ENCODE measurements at places on chromosomes 11 and 22. TPM values are rescaled to one million over a fixed set of nuclear protein-coding genes. Genes with fewer than 3 reads are reported as not detected.

PHLDA2 gene
- 2.1 TPM for total RNA-seq

FXYD2 gene
- 1.6 TPM for total RNA-seq

TEF gene
- total RNA-seq: 14.0 TPM

PRG3 gene
- not detected for total RNA-seq

ARHGAP8 gene
- 0.19 TPM for total RNA-seq

FGF3 gene
- total RNA-seq: not detected

LARGE2 gene
- not detected for total RNA-seq

B4GALNT4 gene
- total RNA-seq: 0.24 TPM

YAP1 gene
- total RNA-seq: 74.9 TPM

UVRAG gene
- total RNA-seq: 13.9 TPM

DNA sequence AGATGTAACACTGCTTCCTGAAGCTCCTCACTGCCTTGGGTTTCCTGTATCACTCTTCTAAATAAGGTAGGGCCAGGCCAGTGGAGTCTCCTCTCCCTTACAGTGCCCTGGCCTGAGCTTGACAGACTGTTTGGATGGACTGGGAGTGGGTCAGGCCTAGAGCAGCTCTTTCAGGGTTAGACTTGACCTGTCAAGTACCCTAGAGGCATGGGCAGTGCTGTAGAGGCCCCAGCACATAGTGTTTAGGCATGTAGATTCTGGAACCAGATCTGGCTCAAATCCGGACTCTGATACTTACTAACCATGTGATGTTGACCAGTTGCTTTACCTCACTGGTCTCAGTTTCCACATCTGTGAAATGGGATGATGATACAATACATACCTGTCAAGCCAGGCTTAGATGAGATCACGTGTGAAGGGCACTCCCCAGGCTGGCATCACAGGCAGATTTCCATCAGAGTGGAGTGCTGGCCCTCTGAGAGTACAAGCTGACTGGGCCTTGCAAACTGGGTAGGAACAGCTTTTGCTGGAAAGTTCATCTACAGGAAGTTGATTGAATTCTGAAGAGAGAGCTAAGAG, 1.4 kb upstream of the MICAL2 start:
- no peak for DNase-seq

- DNase-seq: no peak
Measured at GRCh38 chr11:83124636-83125424, 32.1 kb upstream of the PCF11 start.

GRCh38 chr11:105142167-105142566, 2.6 kb upstream of the CARD18 start:
- no peak for DNase-seq

GRCh38 chr11:62402226-62402959, 16.4 kb upstream of the SCGB1A1 start:
- no peak for DNase-seq

- no peak for DNase-seq
Measured at GRCh38 chr11:12664385-12664784, 9.8 kb upstream of the TEAD1 start.

GRCh38 chr11:103413266-103413888, 304.2 kb downstream of the DYNC2H1 start:
- DNase-seq: no peak

DNA sequence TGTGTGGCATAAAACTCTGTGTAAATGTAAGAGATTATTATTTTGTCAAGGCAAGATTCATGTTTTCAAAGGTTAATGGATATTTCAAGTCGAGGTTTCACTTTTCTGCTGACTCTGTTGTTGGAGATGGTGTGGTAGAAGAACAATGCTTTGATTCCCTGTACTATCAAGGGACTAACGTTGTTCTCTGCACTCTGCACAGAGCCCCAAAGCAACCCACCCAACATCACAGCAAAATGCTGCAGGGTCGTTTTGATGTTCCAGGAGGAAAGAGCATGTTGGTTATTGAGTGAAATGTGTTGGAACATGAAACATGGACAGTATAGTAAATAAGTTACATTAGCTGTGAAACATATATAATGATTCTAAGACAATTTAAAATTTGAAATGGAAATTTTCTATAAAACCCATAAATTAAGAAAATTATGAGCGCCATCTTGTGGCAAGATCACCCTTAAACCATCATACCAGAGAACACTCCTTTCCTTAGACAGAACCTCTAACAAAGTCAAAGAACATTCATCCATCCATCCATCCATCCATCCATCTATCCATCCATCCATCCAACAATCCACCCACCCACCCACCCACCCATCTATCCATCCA, 164.4 kb upstream of the ZBED5 start:
- DNase-seq: no peak

GRCh38 chr11:47062736-47063135, 113.9 kb downstream of the ARFGAP2 start:
- DNase-seq: no peak

- DNase-seq: no peak
Measured at GRCh38 chr11:44286268-44286880, 23.6 kb downstream of the ALX4 start.

DNA sequence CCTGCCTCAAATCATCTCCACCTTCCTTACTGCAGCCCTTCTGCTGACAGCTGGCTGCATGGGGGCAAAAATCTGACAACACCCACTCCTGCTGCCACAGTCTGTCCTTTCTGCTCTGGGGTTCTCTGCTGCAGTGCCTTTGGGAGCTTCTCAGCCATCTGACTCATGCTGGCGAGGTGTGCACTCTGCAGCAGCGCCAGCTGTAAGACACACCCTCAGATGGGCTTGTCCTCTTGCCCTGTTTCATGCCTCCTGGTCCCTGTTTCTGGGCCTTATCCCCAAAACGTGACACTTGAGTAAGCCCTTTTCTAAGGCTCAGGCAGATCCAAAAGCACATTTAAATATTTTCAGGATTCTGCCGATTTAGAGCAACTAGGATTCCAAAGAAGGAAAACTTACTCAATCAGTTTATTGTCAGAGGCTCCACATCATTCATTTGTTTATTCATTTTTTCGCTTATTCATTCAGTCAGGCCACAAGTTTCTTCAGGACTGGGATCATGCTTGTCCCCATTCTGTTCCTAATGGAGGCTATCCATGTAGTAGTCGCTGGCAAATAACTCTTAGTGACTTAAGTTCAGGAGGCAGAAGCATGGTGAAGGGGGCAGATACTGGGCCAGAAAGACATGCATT, 60.2 kb downstream of the SMIM38 start:
- DNase-seq: no peak

- peak; percentile 81 for DNase-seq
Measured at GRCh38 chr11:9820260-9820659, 156.4 kb downstream of the SWAP70 start.

DNA sequence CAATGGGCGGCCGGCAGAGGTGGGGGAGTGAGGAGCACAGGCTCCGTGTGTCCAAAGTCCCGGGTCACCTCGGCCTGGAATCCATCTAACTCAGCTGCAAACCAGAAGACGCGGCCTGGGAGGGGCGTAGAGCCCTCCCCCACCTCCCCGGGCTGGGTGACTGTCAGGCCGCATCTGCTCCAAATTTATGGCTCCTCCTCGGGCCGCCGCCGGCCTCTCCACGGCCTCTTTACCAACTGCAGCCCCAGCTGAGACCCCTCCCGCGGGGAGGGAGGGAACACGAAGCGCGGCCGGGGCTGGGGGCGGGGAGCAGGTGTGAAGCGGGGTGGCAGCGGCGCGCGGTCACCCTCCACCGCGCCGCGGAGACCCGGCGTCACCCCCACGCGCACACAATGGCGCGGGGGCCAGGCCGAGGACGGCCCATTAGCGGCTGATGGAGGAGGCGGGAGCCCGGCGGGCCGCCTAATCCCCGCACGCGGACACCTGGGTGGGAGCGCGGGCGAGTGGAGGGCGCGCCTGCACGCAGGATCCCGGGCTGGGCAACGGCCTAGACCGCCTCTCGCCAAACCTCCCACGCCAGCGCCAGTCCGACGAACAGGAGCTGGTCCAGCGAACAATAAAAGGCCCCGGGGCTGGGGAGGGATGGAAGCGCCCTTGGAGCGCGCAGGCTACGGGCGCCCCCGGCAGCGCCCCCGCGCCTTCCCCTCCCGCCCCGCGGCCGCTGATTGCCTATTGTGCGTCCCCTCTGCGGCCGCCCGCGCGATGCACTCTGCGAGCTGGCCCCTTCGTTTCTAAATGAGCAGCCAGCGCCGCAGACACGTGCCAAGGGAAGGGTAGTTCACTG, 25.9 kb upstream of the ROBO3 start:
- no peak for DNase-seq

GRCh38 chr22:49073873-49074417, 753.7 kb downstream of the BRD1 start:
- DNase-seq: no peak

- no peak for DNase-seq
Measured at GRCh38 chr22:50019316-50019715, 6.8 kb upstream of the IL17REL start.

DNA sequence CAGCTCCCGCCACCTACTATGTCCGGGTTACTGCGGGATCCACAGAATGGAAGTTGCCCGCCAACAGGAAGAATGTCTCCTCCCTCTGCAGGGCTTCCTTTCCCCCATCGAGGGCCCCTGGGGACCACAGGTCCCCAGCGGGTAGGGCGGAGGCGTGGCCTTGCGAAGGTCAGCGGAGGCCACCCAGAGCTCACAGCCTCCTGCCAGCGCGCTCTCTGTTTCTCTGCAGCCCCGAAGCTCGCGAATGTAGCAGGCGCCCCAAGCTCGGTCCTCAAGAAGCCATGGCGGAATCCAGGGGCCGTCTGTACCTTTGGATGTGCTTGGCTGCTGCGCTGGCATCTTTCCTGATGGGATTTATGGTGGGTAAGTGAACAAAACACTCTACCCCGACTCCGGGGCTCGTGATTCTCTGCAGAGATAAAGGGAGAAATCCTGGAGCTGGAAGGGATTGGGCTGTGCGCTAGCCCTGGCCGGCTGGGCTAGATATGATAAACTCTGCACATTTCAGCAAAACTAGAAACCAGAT, at the start of gene NAALAD2:
Gene NAALAD2, plus strand, starts transcription at position 186 of the 526 bp plus-strand sequence. Its CDS starts 96 bp downstream, at position 282.
- DNase-seq: no peak

DNA sequence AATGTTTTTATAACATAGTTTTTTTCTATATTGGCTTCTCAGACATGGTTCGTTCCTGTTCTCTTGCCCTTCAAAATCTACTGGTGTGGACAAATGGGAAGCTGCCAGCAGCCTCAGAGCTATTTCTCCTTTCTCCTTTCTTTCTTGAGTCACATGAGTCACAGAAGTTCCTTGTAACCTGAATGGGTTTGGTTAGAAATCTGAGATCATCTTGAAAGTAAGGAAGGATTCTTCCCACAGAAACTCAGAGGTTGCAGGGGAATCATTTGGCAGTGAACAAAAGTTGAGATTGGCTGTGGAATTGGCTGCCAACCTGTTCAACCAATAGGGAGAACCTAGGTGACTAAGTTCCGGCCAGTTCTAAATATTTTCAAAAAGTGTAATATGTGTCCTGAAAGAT, 12.5 kb downstream of the PLET1 start:
- no peak for DNase-seq

DNA sequence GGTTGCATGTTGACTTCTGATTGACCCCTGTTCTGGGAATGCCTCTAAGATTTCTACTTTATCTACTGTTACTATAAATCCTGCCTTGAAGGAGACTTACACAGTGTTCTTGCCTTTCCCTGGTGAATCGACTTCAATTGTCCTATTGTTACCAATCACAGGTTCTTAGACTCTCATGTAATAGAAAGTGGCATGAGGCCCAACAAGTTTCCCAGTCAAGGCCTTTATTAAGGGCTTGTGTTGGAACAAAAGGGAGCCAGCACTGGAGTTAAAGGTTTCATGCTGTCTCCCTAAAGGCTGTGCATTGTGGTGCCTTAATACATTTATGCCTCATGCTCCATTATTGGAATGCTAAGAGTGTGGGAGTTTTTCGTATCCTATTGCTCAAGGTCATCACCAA, 23.3 kb downstream of the MS4A2 start:
- no peak for DNase-seq

DNA sequence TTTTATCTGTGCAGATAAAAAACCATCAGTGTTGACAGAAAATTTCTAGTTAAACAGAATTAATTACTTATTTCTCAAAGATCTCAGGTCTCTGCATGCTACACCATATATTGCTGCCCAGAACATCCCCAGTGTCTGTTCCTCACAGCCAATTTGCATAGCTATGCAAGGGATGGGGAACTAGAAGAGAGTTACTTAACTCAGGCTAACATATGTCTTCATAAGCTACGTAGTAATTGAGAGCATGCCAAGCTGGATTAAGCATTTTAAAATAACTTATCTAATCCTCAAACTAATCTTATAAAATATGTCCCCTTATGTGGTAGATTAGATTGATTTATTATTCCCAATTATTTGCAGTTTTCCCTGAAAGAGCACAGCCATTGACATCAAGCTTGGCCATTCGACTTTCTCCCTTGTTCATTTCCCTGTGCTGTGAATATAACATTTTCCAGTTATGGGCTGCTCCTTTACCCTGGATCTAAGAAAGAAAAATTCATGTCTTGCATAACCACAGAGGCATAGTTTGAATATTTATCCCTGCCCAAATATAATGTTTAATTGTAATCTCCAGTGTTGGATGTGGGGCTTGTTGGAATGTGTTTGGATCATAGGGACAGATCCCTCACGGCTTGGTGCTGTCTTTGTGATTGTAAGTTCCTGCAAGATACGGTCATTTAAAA, 69.1 kb downstream of the C11orf87 start:
- DNase-seq: no peak

- DNase-seq: no peak
Measured at GRCh38 chr11:20109731-20110445, 50.4 kb downstream of the DBX1 start.

GRCh38 chr11:95563173-95563572, 226.4 kb downstream of the FAM76B start:
- DNase-seq: no peak

DNA sequence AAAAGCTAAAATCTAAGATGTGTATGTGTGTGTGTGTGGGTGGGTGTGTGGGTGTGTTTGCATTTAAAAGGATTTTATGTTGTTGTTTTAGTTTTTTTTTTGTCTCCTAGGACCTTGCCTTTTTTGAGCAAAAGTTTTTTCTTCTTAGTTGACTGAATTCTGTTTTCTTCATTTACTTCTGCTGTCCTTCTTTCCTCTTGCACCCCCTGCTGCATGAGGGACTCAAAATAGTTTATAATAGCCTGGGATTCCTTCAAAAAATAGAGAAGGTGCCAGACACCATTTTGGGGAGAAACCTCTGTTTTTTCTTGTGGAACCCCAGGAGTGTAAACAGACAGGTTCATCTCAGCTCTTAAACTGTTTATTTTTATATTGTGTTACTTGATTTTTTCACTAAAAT, 817.7 kb downstream of the TBC1D22A start:
- DNase-seq: no peak

- DNase-seq: peak; percentile 81
Measured at GRCh38 chr11:33735271-33736147, 714 bp downstream of the CD59 start.

- no peak for DNase-seq
Measured at GRCh38 chr11:92546603-92547002, 322.0 kb downstream of the FAT3 start.
